ENCODE measurements at places on chromosomes 7 and 10.

DNA sequence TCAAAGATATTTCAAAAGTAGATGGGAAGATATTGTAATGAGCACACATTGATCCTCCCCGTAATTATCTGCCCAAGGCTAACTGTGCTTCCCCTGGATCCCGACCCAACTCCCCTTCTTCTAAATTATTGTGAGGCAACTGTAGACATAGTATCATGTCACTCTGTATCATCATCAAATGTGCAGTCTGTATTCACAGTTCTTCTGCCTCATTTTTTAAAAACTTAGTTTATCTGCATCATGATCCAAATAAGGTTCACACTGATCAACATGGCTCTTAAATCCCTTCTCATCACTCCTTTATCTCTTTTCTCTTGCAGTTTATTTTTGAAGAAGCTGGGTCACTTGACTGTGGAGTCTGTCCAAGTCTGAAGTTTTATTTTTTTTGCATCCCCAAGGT is 27.5 kb downstream of the CDCA7L start:
- DNase-seq = no peak

- DNase-seq = no peak
Measured at GRCh38 chr10:43962346-43963191, 313.9 kb upstream of the ZNF32 start.

DNA sequence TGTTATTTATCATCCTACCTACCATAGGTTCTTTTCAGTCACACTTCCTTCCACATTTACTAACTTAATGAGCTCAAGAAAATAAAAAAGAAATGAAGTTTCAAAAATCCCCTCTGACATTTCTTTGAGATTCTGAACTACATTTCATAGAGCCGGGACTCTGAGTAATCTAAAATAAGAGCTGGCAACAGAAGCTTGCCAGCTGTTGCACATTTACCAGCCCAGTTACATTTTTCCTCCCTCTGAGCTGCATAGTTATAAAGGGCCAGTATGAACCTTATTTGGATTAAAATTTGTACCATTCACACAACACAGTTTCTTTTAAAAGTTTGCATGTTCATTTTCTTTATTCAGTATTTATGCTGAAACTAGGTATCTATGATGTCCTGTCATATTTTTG is 119.5 kb upstream of the CAV2 start:
- DNase-seq = no peak

- no peak for DNase-seq
Measured at GRCh38 chr7:4282434-4283223, 399.5 kb upstream of the FOXK1 start.

GRCh38 chr7:34133983-34134782 is 228.8 kb downstream of the BMPER start:
- DNase-seq = no peak

DNA sequence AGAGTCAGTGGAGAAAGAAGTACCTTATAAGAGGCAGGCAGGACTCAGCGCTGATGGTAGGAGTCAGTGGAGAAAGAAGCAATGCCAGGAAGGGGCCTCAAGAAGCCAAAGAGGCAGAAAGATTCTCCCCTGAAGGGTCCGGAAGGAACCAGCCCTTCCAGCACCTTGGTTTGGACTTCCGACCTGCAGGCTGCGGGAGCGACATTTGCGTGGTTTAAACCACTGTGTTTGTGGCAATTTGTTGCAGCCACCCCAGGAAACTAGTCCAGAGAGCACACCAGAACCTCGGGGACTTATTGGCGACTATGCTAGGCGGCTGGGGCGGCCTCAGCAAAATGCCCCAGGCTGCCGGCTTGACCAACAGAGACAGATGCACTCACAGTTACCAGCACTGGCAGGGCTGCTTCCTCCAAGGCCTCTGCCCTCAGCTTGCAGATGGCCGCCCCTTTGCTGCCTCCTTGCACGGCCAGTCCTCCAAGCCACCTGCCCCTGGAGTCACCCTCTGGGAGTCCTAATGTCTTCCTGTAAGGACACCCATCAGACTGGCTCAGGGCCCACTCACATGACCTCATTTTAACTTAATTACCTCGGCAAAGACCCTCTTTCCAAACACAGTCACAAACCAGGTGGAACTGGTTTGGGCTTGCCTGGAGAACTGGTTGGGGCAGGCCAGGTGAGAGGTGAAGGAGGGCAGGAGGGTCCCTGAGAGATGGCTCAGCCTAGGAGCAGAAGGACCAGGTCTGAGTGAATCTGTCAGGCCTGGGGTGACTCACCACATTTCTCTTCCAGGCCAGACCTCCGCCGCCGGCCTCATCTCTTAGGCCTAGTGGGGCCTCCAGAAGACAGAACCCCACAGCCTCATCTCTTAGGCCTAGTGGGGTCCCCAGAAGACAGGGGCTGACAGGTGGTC is 26.1 kb downstream of the CALML3 start:
- no peak for DNase-seq

DNA sequence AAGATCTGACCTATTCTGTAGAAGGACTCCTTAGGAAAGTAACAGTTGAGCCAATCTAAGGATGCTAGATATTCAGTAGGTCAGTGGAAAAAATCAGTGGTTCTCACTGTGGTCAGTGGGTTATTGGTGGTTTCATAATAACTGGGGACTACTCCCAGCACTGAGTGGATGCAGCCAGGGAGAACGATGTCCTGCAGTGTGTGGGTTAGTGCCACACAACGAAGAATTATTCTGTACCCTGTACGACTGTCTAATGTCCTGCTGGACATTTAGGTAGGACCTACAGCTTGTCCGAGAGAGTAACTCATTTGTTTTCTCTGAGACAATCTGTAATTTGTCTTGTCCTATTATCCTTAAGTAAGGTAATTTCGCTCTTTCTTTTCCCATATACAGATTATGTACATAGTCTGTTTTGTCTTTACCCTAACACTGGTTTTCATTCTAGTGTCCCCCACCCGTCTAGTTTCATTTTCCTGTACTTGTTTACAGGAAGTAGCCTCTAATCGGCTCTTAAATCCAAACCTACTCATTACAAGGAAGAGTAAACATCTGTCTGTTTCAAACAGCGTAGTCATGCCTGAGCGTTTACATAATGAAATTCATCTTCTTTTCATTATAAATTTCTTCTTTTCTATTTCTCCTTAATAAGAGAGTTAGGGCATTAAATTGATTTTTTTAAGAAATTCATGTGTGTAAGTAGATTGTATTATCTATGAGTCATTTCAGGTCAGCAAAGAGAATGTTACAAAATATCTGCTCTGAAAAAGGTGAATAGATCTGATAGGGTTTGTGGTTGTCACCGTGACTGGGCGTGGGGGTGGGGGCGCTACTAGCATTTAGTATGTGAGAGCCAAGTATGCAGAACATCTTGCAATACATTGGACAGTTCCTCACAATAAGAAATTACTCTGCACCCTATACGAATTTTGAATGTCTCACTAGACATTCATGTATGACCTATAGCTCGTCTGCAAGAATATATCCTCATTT is 8.3 kb upstream of the ZC3HAV1L start:
- DNase-seq = peak; percentile 74

DNA sequence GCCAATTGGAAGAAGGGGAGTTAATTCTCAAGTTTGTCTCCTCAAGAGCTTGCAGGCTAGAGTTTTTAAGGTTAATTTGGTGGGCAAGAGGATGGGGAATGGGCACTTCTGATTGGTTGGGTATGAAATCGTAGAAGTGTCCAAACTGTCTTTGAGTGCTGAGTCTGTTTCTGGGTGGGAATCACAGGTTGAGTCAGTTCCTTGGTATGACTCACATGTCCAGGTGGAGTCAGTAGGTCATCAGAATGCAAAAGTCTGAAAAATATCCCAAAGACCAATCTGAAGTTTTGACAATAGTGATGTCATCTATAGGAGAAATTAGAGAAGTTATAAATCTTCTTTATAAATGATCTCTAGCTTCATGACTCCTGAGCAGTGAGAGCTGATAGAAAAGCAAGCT is 1252.2 kb downstream of the REEP3 start:
- DNase-seq = no peak

DNA sequence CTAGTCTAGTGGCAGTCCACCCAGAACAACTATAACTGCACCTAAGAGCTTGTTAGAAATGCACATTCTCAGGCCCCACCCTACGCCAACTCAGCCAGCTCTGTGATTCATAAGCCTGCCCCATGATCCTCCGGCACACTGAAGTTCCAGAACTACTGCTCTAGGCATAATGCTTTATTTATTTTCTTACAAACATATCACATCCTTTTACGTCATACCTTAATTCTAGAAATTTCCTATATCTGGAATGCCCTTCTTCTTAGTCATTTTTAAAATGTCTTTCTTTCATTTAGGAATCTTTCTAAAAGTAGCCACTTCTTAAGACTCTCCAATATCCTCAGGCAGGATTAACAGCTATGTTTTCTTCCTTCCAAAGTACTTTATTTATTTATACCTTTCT is 480.1 kb downstream of the INHBA start:
- DNase-seq = no peak

- DNase-seq = no peak
Measured at GRCh38 chr7:120645966-120646365, 212.0 kb downstream of the TSPAN12 start.

- no peak for DNase-seq
Measured at GRCh38 chr7:103862302-103863035, 127.0 kb downstream of the RELN start.

DNA sequence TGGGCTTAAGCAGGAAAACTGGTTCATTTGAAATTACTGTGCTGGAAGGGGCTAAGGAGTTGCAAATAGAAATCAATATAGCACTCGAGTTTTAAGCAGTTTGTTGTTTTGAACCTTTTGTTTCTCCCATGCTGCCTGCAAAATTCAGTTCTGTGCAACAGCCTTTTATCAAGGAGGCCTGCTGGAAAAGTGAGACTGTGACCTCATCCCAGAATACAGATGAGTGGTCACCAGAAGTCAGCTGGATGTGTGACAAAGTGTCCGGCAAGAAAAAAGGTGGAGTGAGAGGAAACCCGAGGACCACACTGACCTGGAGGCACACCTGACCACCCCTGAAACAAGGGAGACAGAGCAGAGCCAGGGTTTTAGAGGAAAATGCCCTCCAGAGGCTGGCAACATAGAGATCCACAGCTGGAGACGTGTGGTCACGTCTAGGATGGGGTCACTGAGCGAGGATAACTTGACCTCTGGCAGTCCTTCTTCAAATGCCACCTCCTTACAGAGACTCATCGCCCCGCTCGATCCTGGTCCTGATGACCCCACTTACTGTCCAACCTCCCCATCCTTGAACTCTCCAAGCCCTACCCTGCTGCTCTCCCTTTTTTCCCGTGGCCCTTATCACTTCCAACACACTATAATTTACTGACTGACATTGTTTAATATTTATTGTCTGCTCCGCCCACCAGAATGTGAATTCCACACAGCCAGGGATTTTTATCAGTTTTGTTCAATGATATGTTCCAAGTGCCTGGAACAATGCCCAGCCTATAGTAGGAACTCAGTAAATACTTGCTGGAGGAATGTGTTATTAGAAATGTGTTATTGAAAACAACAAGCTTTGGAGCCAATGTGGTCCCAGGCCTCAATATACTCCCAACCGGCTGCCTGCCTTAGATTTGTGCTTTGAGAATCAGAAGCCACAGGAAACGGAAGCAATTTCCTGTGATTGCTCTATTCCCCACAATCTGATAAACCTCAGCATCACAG is 243.8 kb downstream of the GLI3 start:
- DNase-seq = no peak

DNA sequence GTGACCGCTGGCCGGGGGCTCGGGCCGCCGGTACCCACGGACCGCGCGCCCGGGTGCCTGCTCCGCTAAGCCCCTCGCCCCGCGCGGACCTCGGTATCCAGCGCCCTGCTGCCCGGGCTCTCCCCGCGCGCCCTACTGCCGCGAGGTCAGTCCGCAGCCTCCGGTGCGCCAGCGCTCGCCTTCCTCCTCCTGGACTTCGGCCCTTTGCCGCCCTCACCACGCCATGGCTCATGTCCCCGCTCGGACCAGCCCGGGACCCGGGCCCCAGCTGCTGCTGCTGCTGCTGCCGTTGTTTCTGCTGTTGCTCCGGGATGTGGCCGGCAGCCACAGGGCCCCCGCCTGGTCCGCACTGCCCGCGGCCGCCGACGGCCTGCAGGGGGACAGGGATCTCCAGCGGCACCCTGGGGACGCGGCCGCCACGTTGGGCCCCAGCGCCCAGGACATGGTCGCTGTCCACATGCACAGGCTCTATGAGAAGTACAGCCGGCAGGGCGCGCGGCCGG is 483 bp downstream of the GDF10 start:
- DNase-seq = no peak

DNA sequence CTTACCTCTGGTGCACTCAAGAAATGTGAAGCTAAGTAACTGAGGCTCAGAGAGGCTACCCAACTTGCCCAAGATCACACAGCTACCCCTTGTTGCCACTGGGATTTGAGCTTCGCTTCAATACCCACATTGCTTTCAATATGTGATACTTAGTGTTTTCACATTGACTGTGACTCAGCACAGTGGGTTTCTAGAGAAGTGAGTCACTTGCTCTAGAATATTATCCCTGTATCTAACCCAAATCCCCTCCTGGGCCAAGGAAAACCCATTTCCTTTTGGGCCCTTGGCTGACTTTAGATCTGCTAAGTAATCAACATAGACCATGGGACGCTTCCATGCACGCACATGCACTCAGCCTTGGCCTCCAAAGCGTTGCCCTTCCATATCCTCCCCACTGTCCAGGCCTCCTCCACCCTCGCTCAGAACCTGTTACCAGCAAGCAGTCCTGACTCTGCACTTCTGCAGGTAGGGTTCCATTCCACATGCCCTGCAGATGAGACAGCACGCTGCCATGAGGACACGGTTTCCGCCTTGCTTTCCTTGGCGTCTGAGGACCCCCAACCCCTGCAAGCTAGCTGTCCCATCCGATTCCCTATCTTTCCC is 87.7 kb upstream of the CHST15 start:
- no peak for DNase-seq

GRCh38 chr7:16695621-16696237 is 49.7 kb downstream of the BZW2 start:
- no peak for DNase-seq

DNA sequence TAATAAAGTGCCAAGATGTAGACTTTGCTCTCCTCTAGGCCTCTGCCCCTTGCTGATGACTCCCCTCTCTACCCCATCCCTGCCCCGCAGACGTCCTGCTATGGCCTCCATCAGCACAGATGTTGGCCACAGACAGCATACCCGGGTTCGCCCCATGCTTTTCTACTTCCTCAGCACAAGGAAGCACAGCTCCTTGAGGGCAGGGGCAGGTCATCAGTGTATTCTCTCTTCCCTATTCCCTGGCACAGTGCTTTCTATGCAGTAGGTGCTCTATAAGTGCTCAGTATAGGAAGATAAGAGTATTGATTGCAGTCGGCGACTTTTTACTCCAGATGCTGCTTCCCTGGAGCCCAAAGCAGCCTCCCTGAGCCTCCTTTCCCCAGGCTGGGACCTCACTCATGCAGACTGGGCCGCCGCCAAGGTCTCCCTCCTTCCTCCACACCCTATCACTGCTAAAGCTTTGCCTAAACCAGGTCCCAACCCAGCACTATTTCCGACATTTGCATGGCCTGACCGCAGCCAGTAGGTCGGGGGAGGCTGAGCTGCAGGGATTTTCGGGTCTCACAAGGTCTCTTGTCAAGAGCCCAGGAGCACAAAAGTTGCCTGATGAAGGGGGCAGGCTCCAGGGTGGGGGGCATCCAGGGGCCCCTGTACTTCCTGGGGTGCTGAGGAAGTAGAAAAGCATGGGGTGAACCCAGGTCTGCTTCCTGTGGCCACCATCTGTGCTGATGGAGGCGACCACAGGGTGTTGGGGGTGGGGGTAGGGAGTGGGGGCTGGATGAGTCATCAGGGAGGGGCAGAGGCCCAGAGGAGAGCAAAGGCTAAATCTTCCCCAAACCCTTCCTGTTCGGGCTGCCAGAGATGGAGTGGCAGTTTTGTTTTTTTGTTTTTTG is 8.0 kb downstream of the CALHM3 start:
- DNase-seq = peak; percentile 50
